ENCODE measurements at places on chromosomes 11 and 22. TPM values are rescaled to one million over a fixed set of nuclear protein-coding genes. Genes with fewer than 3 reads are reported as not detected.

DNA sequence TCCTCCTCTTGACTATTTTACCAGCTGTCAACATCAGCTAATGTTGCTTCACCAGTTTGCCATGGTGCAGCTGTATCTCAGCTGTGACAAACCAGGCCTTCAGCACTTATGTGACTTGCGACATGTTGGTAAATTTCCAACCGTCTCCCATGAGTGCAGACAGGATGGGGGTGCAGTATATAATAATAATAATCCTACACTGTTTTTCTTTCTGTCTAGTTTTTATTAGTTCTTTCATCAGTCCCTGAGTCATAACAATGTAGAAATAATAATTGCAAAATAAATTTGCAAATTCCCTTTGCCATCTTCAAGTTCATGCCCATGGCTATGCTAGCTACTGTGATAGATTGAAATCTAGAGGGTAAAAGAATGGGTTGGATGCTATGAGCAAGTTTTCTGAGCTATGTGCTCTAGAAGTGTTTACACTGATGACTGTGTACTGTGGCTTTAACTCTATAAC lies 4.9 kb downstream of the MMP13 start:
- no peak overlapping the region for H3K27ac ChIP-seq
- H3K36me3 ChIP-seq: no peaks in the 10 kb centered on the region
- H3K4me3 ChIP-seq: no peak overlapping the region
- no peaks in the 10 kb centered on the region for H3K4me1 ChIP-seq
- no peaks in the 10 kb centered on the region for H3K27me3 ChIP-seq
- DNase-seq: no peak

GRCh38 chr11:2549080-2549479 lies 104.3 kb downstream of the KCNQ1 start:
- H3K36me3 ChIP-seq: no peaks in the 10 kb centered on the region
- no peak for DNase-seq
- H3K27ac ChIP-seq: no peak overlapping the region

- no peaks in the 10 kb centered on the region for H3K36me3 ChIP-seq
- no peak overlapping the region for H3K27ac ChIP-seq
- peak; percentile 61 for DNase-seq
- no peak overlapping the region for H3K4me3 ChIP-seq
These were observed 35.7 kb downstream of the B3GAT1 start for GRCh38 chr11:134376150-134376921.

- no peaks in the 10 kb centered on the region for H3K27me3 ChIP-seq
- H3K27ac ChIP-seq: no peak overlapping the region
- no peaks in the 10 kb centered on the region for H3K36me3 ChIP-seq
- no peaks in the 10 kb centered on the region for H3K4me1 ChIP-seq
These were observed 335.4 kb upstream of the RAG2 start for GRCh38 chr11:36933481-36933880.

- H3K27ac ChIP-seq: no peak overlapping the region
- H3K4me3 ChIP-seq: no peak overlapping the region
- no peaks in the 10 kb centered on the region for H3K27me3 ChIP-seq
- no peaks in the 10 kb centered on the region for H3K36me3 ChIP-seq
- H3K4me1 ChIP-seq: no peaks in the 10 kb centered on the region
These were observed 95.7 kb downstream of the NAV2 start for GRCh38 chr11:19808076-19808911.

The PIWIL4 gene
- 1.8 TPM for total RNA-seq

The OR4C13 gene
- not detected for total RNA-seq
